NCI-H2081 (cell line): ENCODE measurements at places on chromosomes 6 and 20.
A peak's percentile ranks its signal among the peaks of the same experiment; 100 is the strongest.

GRCh38 chr20:13855613-13856012 lies 70.8 kb downstream of the NDUFAF5 start:
- no peak for DNase-seq

- no peak for DNase-seq
These were observed 62.4 kb downstream of the AIG1 start for GRCh38 chr6:143123081-143123480.

DNA sequence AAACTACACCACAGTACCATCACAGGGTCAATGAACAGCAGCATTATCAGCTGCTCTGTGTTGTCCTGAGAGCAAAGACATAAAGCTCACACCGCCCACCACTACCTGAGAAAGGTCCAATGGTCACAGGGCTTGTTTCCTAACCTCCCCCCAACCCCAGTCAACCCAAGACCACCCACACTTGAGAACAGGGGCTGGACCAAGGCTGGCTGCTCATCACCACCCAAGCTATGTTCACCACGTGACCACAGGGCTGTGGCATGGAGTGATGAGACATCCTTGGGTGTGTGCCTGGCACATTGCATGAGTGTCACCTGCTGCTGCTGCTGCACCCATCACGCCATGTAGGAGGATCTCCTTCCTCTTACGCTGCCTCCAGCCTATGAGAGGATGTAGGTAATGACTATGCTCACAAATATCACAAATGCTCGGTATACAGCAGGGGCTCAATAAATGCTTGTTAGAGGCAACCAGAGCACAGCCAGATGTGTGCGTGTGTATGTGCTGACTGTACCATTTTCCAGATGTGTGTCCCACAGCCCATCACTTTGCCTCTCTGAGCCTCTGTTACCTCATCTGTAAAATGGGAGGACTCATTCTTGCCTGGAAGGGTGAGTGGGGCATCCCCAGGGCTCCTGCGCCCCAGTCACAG lies 23.3 kb upstream of the SIRPA start:
- DNase-seq, result no peak

GRCh38 chr6:23533944-23534343 lies 592.1 kb upstream of the NRSN1 start:
- DNase-seq, result no peak

GRCh38 chr6:1190366-1190765 lies 121.5 kb upstream of the FOXQ1 start:
- no peak for DNase-seq

DNA sequence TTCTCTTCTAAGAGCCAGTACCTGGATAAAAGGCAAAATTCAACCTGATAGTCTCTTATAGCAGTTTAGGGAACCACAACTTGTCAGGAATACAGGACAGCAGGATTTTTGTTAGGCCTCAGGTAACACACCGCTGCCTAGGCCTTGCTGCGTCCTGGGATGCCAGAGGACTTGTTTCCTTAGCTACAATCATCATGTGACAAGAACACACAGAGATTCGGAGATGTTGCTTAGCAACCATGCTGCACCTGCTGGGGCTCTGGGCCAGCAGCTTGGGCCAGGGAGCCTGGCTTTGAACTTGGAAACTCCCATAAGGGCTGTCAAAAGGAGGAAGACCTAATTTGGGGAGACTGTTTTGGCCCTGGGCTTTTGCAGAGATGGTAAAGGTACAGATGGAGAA lies 36.1 kb upstream of the CHD6 start:
- peak; percentile 94 for DNase-seq

- no peak for DNase-seq
These were observed 61.0 kb upstream of the ARMH2 start for GRCh38 chr6:24859608-24860200.

DNA sequence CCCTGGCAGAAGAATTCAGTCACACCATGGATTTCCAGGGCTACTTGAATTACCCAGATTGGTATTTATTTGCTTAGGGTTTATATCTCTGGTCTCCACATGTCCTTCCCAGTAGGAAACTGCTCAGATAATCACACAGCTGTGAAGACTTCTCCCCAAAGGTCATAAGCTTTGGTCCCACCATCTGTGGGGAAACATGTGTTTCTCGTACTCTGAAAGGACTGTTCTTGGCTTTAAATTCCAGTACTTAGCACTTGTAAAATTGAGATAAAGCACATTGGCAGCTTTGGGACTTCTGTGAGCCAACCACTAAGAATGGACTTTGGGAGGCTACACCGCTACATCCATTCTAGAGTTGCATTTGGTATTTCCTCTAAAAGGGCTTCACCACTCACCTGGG lies 205.3 kb upstream of the FOXA2 start:
- no peak for DNase-seq

DNA sequence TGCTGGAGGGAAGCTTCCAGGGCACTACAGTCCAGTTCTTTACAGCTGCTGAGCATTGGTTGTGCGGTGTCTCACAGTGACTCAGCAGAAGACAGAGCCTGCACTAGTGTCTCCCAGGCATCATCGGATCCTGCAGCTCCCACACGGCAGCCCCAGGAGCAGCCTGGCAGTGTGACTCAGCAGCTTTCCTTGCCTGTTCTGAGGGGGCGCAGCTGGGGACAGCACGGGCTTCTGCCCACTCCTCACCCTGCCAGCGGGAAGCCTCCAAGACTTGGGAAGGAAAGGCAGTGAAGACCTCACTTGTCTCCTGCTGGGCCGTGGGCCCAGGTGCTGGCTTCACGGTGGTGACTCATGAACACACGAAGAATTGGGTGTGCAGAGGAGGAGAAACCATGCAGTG lies 165.4 kb downstream of the SYNDIG1 start:
- DNase-seq, result no peak

DNA sequence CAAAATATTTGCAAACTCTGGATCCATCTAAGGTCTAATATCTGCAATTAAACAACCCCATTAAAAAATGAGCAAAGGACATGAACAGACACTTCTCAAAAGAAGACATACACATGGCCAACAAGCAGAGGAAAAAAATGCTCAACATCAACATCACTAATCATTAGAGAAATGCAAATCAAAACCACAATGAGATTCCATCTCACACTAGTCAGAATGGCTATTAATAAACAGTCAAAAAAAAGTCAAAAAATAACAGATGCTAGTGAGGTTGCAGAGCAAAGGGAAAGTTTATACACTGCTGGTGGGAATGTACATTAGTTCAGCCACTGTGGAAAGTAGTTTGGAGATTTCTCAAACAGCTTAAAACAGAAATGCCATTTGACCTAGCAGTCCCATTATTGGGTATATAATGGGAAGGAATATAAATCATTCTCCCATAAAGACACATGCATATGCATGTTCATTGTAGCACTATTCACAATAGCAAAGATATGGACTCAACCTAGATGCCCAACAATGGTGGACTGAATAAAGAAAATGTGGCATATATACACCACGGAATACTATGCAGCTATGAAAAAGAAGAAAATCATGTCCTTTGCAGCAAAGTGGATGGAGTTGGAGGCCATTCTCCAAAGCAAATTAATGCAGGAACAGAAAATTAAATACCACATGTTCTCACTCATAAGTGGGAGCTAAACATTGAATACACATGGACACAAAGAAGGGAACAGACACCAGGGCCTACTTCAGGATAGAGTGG lies 9.1 kb downstream of the ZNFX1 start:
- DNase-seq, result no peak

- DNase-seq, result no peak
These were observed 8.9 kb downstream of the TAGAP start for GRCh38 chr6:159035891-159036290.

- DNase-seq, result no peak
These were observed 14.5 kb upstream of the ELMO2 start for GRCh38 chr20:46420878-46421277.

- DNase-seq, result no peak
These were observed 102.3 kb upstream of the KCNK16 start for GRCh38 chr6:39424831-39425230.

DNA sequence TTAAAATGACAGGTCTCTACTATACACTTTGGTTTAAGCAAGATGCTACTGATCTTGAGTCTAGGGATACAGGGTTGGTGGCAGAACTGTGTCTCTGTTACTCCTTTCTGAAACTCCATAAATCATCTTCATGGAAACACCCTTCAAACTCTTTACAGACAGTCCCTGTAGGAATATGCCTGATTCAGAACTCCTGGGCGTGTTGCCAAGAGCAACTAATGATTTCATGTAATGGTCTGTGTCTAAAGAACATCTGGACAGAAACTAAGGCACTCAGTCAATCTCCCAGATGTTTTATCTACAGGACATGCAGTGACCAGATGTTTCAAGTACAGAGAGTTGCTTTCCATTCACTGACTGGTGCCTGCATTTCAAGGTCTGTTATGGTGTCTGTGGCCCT lies 464.4 kb upstream of the CHD6 start:
- DNase-seq, result no peak

DNA sequence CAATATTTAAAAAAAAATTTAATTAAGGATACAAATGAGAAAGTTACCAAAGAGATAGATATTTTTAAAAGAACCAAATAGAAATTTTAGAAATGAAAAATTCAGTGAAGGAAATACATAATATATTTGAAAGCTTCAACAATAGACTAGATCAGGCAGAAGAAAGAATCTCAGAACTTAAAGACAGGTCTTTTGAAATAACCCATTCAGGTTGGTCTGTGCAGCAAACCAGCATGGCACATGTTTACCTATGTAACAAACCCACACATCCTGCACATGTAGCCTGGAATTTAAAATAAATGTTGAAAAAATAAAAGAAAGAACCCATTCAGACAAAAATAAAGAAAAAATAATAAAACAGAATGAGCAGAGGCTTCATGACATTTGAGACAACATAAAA lies 221.1 kb upstream of the ID4 start:
- DNase-seq, result no peak

GRCh38 chr6:35718911-35719381 lies 17.9 kb upstream of the ARMC12 start:
- no peak for DNase-seq

DNA sequence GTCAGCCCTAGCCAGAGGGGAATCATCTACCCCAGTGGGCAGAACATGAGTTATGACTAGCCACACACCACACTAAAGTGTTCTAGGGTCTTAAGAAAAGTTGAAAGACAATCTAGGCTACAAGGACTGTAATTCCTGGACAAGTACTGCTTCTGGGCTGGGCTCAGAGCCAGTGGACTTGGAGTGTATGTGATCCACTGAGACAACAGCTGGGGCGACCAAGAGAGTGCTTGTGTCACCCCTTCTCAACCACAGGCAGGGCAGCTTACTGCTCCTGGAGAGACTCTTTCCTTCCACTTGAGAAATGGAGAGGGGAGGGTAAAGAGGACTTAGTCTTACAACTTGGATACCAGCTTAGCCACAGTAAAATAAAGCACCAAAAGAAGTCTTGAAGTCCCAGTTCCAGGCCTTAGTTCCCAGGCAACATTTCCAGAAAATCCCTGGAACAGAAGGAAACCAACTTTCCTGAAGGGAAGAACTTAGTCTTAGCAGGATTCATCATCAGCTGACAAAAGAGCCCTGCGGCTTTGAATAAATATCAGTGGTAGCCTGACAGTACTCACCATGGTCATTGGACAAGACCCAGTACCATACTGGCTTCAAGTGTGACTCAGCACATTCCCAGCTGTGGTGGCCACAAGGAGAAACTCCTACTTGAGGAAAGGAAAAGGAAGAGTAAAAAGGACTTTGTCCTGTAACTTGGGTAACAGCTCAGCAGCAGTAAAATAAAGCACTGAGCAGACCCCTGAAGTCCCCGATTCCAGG lies 355.1 kb upstream of the ADGRB3 start:
- DNase-seq, result no peak

GRCh38 chr20:16368645-16369292 lies 204.5 kb downstream of the KIF16B start:
- no peak for DNase-seq

DNA sequence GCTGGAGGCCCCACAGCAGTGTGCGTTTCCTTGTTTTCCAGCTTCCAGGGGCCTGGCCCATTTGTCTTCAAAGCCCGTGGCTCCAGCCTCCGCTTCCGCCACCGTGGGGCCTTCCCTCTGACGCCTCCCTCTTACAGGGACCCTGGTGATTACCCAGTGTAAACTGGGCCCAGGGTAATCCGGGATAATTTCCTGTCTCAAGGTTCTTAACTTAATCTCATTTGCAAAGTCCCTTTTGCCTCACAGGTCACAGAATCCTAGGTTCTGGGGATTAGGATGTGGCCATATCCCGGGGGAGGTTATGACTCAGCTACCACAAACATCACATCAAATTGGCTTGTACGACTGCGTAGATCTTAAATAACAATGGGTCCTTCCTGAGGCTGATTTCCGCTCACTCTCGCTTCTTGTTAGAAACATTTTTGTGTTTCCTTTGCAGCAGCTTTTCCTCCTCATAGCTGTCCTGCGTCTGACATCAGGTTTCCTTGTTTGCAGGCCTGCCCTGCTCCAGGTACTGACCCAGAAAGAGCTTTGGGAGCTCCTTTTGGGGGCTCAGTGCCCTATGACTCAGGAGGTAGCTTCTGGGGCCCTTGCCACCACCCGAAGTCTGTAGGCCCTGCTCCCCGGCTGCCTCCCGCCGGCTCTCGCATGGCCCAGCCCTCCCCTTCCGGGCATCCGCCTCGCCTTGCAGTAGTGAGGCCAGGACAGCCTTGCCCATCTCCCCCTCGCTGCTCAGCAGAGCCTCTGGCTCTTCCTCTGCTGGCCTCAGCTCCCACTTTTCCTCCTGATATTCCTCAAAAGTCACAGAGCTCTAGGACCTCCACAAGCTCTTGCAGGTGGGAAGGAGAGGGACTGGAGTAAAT lies 100.5 kb downstream of the ERMARD start:
- no peak for DNase-seq

DNA sequence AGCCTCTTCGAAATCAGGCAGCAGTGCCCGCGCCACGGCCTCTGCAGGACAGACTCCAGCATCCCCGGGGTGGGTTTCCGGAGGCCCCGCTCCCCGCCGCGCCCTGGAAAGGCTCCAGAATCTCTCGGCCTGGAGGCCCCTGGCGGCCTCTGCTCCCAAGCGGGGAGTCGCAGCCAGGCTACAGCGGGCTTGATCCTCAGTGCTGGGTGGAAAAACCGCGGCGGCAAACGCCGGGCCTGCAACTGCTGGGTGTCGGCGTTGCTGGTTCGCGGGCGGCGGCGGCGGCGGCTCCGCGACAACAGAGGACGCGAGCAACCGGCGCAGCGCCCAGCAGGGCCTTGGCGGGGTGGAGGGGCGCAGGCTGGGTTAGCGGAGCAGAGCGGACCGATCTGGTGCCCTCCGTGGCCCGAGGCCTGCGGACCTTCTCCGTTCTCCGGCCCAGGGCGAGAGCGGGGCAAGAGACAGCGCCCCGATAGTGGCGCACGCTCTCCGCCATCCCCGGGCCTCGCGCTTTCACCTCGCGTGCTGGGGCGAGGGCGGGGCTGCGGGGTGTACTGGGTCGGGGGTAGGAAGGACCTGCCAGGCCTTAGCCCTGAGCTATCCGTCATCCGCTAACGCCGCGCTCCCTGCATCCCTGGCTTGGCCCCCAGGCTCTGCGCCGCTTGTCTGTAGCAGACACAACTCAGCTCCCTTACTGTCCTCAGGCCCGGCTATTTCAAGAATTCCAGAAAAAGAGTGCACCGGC lies 3.4 kb upstream of the ZNF292 start:
- peak; percentile 88 for DNase-seq

- DNase-seq, result no peak
These were observed 18.2 kb downstream of the BCL2L1 start for GRCh38 chr20:31704225-31705119.

DNA sequence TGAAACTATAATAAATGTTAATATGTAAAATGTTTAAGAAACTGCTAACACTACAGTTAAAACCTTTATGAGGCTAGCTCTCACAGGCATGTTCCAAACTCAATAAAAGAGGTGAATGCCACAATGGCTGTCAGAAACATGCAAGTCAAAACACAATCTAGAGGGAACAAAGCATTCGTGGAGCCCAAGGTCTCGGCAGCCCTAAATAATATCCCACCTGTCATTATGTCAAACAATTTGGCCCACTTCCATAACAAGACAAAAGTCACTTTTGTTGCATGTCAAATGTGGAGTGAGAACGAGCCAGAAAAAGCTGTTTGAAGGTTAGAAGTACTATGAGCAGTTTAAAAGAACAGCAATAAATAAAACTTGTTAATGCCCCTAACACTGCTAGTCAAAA lies 181.9 kb downstream of the GMDS start:
- DNase-seq, result peak; percentile 59
